Type B pancreatic cell (in vitro differentiated cells): ENCODE measurements at places on chromosomes 3 and 15.

DNA sequence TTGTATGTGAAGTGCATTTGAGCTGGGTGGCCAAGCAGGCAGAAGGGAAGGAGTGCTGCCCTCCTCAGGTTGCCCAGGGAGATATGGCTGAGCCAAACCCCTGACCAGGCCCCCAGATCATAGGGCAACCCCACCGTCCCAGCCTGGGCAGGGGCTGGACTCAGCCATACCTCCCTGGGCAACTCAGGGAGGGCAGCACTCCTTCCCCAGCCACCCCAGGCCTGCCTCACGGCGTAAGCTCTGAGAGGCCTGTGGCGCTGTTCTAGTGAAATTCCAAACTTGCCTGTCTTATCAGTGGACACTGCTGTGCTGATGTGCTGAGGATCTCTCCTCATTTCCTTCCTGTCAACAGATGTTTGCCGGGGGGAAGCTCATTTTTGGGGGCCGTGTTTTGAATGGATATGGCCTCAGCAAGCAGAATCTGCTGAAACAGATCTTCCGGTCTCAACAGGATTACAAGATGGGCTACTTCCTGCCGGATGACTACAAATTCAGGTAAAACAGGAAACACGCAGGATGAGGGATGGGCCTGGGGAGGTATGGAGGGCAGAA, 57.6 kb upstream of the FGD5 start:
- no peak for DNase-seq

GRCh38 chr3:42803414-42804105, 730 bp downstream of the HIGD1A start:
- peak; percentile 72 for DNase-seq

DNA sequence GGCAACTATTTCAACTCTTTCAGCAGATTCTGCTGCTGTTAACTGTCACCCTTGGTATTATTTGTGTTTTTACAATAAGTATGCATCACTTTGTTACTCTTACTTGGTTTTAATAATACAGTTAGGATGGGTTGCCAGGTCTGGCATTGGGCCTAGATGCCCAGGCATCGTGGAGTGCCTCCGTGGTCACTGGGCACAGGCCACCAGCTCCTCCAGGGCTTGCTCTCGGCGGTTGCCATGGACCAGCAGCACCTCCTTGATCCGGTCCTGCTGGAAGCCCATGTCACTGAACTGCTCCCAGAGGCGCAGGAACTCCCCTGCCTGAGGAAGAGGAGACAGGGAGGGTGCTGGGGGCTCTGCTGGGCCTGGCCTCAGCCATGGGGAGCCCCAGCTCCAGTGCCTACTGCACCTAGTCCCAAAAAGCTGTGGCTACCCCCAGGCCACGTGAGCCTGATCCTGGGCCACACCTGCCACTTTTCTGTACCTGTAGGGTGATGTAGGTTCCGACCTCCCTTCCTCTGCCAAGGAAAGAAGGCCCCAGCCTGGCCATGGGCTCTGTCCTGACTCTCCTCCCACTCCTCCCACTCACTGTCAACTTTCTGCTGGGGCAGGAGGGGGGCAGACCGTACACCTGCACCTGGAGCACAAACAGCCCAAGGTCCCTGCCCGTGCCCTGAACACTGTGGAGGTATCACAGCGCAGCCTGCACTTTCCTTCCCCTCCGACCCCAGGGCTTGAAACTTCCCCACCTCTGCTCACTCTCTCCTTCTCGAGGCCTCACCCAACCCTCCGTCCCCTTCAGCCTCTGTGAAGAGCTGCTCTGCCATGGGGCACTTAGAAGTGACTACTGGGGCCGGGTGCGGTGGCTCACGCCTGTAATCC, 16.6 kb downstream of the KBTBD13 start:
- no peak for DNase-seq

DNA sequence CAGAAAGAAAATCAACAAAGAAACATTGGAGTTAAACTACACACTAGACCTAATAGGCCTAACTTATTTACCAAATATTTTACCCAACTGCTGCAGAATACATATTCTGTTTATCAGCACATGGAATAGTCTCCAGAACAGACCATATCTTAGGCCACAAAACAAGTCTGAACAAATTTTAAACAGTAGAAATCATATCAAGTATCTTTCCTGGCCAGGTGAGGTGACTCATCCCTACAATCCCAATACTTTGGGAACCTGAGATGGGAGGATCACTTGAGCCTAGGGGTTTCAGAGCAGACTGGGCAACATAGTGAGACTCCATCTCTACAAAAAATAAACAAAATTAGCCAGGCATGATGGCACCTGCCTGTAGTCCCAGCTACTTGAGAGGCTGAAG, 18.1 kb upstream of the KPNA4 start:
- DNase-seq, result no peak

- DNase-seq, result peak; percentile 72
These were observed 40.1 kb upstream of the TAFA4 start for GRCh38 chr3:68972358-68972979.

DNA sequence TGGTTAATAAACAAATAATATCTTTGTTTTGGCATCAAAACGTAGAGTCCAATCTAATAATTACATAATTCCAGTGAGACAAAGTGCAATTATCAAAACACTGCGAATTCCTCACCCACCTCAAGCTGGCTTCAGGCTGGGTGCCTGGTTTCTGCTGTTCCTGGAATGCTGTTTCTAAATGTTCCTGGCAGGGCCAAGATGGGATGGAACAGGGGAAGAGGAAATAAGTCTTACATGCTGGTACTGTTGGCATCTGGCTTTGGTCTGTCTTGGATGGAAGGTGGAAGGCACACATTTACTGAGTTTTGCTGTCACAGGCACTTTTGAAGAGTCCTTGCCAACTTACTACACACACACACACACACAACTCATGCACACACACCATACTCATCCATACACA, 101.9 kb upstream of the SLCO3A1 start:
- DNase-seq, result no peak

DNA sequence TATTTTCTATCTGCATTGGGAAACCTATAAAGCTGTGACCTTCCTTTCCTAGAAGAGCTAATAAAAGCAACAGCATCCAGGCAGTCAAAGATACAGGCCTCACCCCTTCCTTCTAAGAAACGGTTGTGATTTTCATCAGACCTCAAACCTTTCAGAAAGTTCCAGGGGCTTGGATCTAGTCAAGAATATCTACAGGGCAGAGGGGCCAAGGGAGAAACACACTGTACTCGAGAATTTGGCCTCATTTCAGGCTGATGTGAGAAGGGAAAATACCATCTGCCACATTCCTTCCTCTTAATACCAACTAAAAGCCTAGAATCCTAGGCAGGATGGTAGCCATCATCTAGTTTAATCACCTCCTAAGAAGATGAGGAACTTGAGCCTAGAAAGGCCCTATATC, 24.5 kb upstream of the BCL6 start:
- no peak for DNase-seq

GRCh38 chr3:30401971-30402370, 204.4 kb upstream of the TGFBR2 start:
- no peak for DNase-seq

- no peak for DNase-seq
These were observed 514.5 kb upstream of the RGMA start for GRCh38 chr15:93603550-93603949.

DNA sequence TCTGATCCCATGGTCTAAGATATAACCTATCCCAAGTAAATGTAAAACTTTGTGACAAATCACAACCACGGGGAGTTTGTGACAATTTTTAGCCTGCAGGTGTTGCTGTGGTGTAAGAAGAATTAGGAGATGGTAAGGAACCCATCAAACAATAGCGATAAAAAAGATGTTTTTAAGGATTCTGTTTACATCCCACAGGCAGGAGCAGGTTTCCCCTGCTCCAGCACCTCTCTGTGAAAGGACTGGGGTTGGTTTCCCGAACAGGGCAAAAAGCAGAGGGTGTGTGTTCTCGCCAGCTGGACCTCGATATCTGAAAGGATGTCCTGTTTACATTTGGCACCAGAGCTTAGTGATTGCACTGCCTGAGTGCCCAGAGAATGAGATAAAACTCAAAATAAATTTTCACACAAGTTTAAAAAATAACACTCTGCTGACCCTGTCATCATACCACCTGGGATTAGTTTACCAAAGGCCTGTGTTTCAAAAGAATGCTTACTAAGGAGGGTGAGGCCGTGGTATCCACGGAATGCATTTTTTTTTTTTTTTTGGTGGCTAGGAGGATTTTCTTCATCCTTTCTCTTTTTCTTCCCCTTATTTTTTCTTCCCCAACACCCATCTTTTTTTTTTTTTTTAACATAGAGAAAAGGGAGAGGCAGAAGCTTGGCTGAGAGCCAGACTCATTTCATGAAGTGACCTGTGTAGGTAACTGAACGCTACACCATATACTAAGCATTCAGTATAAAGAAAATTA, 151.8 kb upstream of the DPH6 start:
- no peak for DNase-seq

DNA sequence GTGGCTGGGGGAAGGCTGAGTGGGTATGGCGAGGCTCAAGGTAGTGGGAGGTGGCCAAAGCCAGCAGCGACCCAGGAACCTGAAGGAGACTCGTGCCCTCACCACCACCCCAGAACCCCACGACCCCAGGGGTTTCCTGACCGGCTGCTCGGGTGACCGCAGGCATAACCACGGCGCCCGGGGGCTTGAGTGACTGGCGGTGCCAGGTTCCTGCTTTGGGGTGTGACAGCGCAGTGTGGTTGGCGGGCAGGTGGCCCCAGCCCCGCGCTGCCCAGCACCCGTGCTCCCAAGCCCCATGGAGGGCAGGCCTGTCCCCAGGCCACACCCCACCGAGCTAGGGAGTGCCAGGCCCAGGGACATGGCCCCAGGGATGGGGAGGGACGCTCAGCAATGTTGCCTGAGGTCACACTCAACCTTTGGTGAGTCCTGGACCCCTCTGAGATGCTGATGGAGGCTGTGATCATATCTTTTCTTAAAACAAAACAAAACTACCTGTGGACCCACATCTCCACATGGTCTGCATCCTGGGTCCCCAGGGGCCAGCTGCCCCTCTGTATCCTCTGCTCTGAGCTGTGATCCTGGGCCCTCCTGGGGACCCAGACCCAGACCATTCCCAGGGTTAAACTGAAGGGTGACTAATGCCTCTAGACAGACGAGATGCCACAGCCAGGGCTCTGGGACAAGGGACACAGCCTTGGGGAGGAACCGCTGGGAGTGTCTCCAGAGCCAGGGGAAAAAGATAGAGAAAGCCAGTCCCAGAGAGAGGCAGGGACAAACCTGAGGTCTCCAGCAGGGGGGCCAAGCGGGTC, 13.0 kb downstream of the DNAJB8 start:
- no peak for DNase-seq

GRCh38 chr3:88150371-88150770, 612 bp downstream of the C3orf38 start:
- DNase-seq, result no peak

- DNase-seq, result no peak
These were observed 856 bp downstream of the ABCF3 start for GRCh38 chr3:184186902-184187207.

- DNase-seq, result no peak
These were observed 135.2 kb downstream of the MECOM start for GRCh38 chr3:169528289-169528688.

GRCh38 chr15:44207643-44208042, 12.6 kb upstream of the FRMD5 start:
- no peak for DNase-seq

DNA sequence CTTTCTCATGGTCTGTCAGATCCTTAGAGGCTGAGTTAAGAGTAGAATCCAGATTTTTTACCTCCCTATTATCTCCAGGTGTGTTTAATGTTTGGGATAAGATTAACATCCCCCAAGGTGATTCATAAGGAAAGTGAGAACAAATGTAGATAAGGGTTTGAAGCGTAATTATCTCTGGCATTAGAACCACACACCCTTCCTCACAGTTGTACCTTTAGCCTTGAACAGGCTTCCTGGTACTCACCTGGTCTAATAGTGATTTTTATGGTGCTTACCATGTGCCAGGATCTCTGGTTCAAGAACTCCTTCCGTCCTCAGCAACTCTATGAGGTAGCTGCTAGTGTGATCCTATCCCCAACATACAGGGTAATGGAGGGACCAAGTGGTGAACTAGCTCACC, 27.7 kb downstream of the SEMA6D start:
- DNase-seq, result no peak

DNA sequence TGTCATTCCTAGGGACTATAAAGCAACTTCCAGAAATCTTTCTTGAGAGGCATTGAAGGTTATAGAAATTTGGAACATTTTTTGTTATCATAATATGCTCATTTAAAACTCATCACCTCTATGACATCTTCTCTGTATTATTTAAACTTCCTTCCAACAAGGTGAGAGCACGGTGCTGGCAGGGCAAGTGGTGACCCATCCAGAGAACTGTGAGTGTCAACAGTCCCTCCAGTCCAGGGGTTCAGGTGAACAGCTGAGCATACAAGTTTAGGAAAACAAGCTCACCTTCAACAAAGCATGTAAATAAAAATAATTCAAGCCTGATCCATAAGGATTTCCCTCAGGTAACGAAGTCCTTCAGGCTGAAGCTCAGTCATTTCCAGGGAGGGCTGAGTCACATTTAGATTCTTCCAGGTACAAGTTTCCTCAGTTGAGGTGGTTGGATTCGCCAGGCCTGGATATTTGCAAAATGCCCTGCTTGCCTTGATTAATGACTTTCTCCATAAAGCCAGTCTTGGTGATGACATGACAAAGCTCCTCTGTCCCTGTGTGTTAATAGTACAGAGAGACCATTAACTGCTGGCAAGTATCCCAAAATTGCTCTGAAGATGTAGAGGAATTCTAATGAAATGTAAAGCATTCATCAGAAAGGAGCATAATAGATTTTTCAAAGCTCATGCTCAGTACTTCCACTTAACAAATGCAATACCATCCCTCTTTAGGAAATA, 263.6 kb upstream of the GADL1 start:
- DNase-seq, result no peak

DNA sequence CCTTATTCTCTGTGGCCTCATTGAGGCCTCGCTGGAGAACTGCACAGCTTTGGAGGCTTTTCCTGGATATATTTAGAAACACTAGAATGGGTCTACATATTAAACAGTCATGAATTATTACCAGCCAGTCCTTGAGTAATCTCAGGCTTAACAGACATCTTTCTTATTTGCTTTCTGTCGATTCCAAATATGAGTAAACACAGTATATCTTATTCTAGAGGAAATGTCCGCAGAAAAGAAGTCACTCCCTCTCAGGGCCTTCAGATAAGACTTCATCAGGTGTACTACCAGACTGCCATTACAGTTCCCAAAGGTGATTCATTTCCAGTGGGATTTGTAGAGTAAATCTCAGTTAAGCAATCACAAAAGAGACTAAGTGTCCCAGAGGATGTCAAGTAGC, 310.7 kb downstream of the RBMS3 start:
- DNase-seq, result no peak

- DNase-seq, result no peak
These were observed 31.1 kb downstream of the ADAMTS17 start for GRCh38 chr15:100310513-100311153.

GRCh38 chr3:194285024-194285849, 65.9 kb downstream of the CPN2 start:
- no peak for DNase-seq
